ENCODE measurements at places on chromosomes 1 and 21.

- no peak for DNase-seq
Observed at GRCh38 chr1:156912310-156912709, 8.1 kb upstream of the LRRC71 start.

- DNase-seq = no peak
Observed at GRCh38 chr1:220301630-220302029, 29.4 kb upstream of the RAB3GAP2 start.

DNA sequence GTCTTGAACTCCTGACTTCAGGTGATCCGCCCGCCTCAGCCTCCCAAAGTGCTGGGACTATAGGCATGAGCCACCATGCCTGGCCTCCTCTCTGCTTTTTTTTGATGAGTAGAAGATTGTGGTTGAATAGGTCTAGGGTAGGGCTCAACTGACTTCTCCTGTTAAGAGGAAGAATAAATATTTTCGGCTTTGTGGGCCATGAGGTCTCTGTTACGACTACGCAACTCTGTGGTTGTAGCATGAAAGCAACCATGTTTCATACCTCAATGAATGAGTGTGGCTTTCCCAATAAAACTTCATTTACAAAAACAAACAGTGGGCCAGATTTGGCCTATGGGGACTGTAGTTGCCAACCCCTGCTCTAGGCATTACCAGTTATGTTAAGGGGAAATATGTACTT, 67.8 kb downstream of the NID1 start:
- DNase-seq = no peak

DNA sequence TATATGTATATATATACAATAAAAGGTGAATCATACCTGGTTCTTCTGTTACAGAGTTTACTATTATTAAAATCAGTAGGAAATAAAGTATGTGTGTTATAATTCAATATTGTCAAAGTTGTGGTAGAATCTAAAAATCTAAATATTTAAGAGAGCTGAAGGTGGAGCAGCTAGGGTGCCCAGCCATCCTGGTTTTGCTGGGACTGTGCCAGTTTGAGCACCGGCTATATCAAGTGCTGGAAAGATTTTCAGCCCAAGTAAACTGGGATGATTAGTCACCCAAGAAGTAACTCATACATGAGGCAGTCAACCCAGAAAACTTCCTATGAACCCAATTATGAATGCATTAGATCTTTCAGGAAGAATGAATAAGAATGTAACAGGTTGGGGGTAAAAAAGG, 16.9 kb upstream of the KRTAP19-5 start:
- DNase-seq = no peak

GRCh38 chr1:107213225-107213624, 72.4 kb downstream of the NTNG1 start:
- DNase-seq = no peak

- DNase-seq = peak; percentile 41
Observed at GRCh38 chr1:27070390-27071048, 57.9 kb upstream of the TENT5B start.

DNA sequence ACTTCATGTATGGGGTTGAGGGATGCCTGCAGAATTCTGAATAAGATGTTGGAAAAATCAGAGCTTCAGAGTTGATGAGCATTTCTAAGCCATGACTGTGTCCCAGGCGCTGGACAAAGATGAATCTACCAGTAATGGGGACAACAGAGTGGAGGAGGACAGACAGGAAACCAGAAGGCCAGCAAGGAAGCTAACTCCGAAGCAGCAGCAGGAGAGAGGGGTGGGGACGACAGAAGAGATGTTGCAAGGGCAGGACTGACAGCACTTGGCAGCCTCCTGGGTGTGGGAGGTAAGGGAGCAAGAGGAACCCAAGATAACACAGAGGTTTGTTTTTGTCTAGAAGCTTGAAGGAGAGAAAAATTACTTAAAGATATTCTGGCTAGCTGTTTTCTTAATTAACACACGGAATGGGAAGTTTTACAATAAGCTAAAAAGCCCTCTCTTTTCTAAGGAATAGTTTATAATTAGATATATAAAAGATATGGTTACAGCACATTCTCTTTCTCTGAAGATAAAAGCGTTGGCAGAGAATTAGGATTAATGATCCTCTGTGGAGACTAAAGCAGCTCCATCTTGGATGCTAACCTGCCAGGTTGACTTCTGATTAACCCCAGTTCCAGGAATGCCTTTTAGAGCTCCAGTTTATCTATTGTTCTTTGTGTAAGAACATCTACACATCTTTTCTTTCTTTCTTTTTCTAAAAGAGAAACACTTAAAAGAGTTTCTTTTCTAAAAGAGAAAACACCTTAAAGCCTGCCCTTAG, 92.7 kb downstream of the TENT5C start:
- DNase-seq = no peak

GRCh38 chr1:7420098-7420445, 351.0 kb upstream of the VAMP3 start:
- no peak for DNase-seq

- peak; percentile 45 for DNase-seq
Observed at GRCh38 chr1:180194546-180195207, 35.4 kb upstream of the LHX4 start.

DNA sequence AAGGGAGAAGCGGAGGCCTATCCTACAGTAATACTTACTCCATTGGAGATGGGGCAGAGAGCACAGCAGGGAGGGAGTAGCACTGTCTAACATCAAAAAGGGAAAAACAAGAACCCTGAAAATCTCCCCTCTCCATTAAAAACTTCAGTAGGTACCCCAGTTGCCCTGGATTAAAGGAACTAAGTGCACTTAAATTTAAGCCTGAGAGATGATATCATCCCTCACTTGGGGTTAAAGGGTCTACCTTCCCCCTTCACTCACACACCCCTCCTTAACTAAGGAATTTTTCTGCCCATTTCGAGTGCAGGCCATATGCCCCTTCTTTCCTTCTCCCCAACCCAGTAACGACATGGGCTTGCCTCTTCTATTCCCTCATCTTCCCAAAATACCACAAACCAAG, 3.7 kb upstream of the MTMR11 start:
- DNase-seq = no peak

DNA sequence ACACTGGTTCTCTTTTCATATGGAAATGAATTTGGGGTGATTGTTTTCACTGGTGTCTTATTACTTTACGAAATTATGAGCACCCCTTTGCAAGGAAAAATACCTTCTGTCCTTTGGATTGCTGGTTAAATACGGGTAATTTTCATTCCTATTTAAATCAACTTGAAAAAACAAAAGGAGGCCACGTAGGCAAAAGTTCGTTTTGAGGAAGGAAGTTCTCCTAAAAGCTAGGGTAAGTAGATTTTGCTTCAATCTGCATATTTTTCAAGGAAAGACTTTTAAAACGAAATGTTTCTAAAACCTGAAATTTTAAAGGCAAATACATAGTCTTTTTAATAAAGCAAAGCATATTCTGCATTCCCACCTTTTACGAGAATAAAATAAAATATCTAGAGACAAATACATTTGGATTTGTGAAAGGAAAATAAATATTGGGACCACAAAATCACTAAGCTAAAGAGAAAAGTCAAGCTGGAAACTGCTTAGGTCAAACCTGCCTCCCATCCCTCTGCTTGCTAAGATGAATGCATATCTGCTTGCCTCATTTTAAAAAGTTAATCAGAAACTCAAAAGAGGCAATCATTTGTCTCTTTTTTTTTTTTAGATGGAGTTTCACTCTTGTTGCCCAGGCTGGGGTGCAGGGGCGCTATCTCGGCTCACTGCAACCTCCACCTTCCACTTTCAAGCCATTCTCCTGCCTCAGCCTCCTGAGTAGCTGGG, 70.9 kb upstream of the ETS2 start:
- DNase-seq = no peak

GRCh38 chr1:22611530-22611947, 24.9 kb upstream of the C1QA start:
- DNase-seq = peak; percentile 58

DNA sequence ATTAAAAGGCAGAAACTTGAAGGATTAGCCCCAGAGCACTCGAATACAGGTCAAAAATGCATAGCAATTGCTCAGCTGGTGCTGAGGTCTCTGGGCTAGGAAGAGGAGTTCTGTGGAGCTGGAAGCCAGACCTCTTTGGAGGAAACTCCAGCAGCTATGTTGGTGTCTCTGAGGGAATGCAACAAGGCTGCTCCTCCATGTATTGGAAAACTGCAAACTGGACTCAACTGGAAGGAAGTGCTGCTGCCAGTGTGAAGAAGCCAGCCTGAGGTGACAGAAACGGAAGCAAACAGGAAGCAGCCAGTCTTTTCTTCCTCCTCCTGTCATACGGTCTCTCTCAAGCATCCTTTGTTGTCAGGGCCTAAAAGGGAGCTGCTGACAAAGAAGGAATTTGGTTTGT, 233.4 kb upstream of the FGGY start:
- peak; percentile 52 for DNase-seq

Measured in Jurkat, Clone E6-1 (cell line).